Left ventricle myocardium inferior (tissue), 1 donor: ENCODE measurements at places on chromosomes 2 and 18. TPM values are rescaled to one million over a fixed set of nuclear protein-coding genes. Genes with fewer than 3 reads are reported as not detected.

GRCh38 chr2:20174410-20174809 is 50.5 kb downstream of the SDC1 start:
- no peaks in the 10 kb centered on the region for H3K36me3 ChIP-seq
- no peak overlapping the region for H3K27ac ChIP-seq

Gene CABLES1
- total RNA-seq, result 2.7 TPM

Gene TCF23
- 0.08 TPM for total RNA-seq

GRCh38 chr18:59006461-59007067 is 133.1 kb upstream of the SEC11C start:
- peak overlapping the region; percentile 84 for H3K27ac ChIP-seq
- no peak overlapping the region for H3K4me3 ChIP-seq
- peaks cover 34% of the 10 kb centered on the region for H3K4me1 ChIP-seq
- H3K36me3 ChIP-seq, result no peaks in the 10 kb centered on the region

GRCh38 chr2:191857259-191857805 is 10.4 kb upstream of the CAVIN2 start:
- no peak overlapping the region for H3K4me3 ChIP-seq
- peak overlapping the region; percentile 18 for H3K27ac ChIP-seq
- no peak for DNase-seq
- H3K36me3 ChIP-seq, result no peaks in the 10 kb centered on the region

GRCh38 chr2:219965287-219966194 is 338.1 kb downstream of the SLC4A3 start:
- no peaks in the 10 kb centered on the region for H3K27me3 ChIP-seq
- DNase-seq, result no peak
- no peaks in the 10 kb centered on the region for H3K36me3 ChIP-seq

Gene KCNS3
- 4.0 TPM for total RNA-seq

DNA sequence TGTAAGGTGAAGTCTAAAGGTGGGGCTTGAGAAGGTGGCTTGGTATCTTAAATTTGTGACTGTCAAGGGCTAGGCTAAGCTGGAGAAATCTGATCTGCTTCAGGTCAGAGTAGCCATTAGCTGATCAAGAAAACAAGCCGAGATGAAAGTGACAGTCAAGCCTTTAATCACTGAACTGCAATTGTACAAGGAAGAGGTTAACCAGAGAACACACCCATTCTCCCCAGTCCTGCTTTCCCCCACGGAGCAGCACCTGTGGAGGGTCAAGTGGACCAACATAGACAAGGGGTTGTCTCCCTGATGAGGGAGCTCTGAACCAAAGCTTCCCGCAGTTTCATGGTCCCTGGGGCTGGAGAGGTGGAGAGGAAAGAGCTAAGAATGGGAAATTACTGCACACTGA is 901.2 kb downstream of the DCC start:
- no peaks in the 10 kb centered on the region for H3K27me3 ChIP-seq
- H3K4me1 ChIP-seq, result no peaks in the 10 kb centered on the region
- no peak overlapping the region for H3K4me3 ChIP-seq

Gene G6PC2
- not detected for total RNA-seq

DNA sequence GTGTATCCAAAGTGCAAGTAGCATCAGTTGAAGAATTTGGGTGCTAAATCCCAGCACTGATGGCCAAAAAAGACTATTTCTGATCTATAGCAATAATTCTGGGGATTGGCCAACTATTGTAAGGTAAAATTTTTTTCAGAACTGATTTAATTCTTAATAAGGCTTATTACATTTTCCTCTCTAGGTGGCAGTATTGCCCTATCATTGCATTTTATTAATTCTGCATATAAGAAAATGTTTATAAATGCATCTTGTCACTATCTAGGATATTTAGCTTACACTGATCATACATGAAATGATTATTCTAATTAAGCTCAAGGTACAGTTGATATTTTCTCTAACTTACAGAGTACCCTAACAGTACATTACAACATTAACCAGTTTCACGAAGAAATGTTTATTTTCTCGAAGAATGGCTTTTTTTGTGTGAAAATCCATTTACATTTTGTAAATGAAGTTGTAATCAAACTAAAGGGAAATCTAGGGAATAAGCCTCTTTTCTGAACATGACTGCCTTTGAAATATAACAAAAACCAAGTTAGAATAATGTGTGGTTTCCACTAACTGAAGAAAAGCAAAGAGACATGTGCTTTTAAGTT is 11.0 kb downstream of the TTN start:
- no peaks in the 10 kb centered on the region for H3K27me3 ChIP-seq
- DNase-seq, result no peak
- no peak overlapping the region for H3K4me3 ChIP-seq
- no peak overlapping the region for H3K27ac ChIP-seq
- H3K36me3 ChIP-seq, result peaks cover 63% of the 10 kb centered on the region

- no peaks in the 10 kb centered on the region for H3K27me3 ChIP-seq
- H3K4me3 ChIP-seq, result peak overlapping the region; percentile 17
- peaks cover 6% of the 10 kb centered on the region for H3K36me3 ChIP-seq
- H3K4me1 ChIP-seq, result peaks cover 46% of the 10 kb centered on the region
Measured at GRCh38 chr2:46164529-46165301, 132.5 kb upstream of the EPAS1 start.

GRCh38 chr2:217444932-217445331 is 557.9 kb downstream of the TNS1 start:
- H3K4me1 ChIP-seq, result peaks cover 5% of the 10 kb centered on the region
- no peak overlapping the region for H3K4me3 ChIP-seq
- no peak overlapping the region for H3K27ac ChIP-seq
- no peaks in the 10 kb centered on the region for H3K36me3 ChIP-seq
- no peak for DNase-seq
- no peaks in the 10 kb centered on the region for H3K27me3 ChIP-seq

- no peaks in the 10 kb centered on the region for H3K27me3 ChIP-seq
- H3K4me3 ChIP-seq, result no peak overlapping the region
- no peak overlapping the region for H3K27ac ChIP-seq
- H3K4me1 ChIP-seq, result no peaks in the 10 kb centered on the region
Measured at GRCh38 chr2:188024811-188025210, 266.9 kb upstream of the GULP1 start.

Gene CXCR4
- total RNA-seq, result 3.2 TPM

- peak overlapping the region; percentile 94 for H3K4me3 ChIP-seq
- peaks cover 21% of the 10 kb centered on the region for H3K4me1 ChIP-seq
- no peaks in the 10 kb centered on the region for H3K36me3 ChIP-seq
- no peak for DNase-seq
- H3K27ac ChIP-seq, result no peak overlapping the region
Measured at GRCh38 chr2:169693360-169693759, 845 bp downstream of the CFAP210 start.

- H3K27ac ChIP-seq, result no peak overlapping the region
- peaks cover 10% of the 10 kb centered on the region for H3K4me1 ChIP-seq
- no peaks in the 10 kb centered on the region for H3K27me3 ChIP-seq
Measured at GRCh38 chr2:119575439-119575838, 31.2 kb downstream of the CFAP221 start.

Gene MC4R
- total RNA-seq, result not detected

DNA sequence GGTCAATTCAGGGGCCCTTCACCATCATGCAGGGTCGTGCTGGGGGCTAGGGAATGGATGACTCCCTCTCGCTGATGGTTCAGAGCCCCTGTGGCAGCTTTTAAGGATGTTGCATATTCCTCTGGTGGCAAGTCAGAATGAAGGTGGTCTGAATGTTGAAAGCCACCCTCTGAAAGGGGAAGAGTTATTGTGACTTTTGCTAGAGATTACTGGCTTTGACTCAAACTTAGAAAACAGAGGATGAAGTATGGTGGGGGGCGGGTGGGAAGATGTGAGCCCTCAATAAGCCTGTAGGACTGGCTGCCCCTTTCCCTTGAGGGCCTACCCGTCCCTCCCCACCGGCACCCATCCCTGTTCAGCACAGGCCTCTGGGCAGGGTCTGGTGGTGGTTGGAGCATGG is 23.2 kb downstream of the MC2R start:
- H3K36me3 ChIP-seq, result no peaks in the 10 kb centered on the region
- peaks cover 53% of the 10 kb centered on the region for H3K27me3 ChIP-seq
- DNase-seq, result no peak
- no peak overlapping the region for H3K27ac ChIP-seq

DNA sequence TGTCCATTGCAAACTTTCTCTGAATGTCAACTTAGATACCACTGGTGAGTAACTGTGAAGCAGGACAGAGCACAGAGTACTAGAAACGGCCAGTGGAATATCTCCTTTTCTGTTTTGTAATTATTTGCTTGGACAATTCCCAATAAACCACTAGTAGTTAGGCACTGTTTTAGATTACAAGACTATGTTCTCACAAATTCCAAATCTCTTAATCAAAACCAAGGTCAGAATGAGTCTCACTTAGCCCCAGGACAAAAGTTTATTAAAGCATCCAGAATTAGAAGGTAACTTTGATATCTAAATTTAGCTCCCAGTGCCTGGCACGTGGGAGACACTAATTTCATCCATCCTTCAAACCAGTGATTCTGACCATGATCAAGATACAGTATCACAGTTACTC is 89.0 kb downstream of the ZNF521 start:
- no peak overlapping the region for H3K4me3 ChIP-seq
- DNase-seq, result no peak
- H3K4me1 ChIP-seq, result peaks cover 31% of the 10 kb centered on the region
- no peaks in the 10 kb centered on the region for H3K27me3 ChIP-seq
- no peaks in the 10 kb centered on the region for H3K36me3 ChIP-seq
- H3K27ac ChIP-seq, result peak overlapping the region; percentile 38

DNA sequence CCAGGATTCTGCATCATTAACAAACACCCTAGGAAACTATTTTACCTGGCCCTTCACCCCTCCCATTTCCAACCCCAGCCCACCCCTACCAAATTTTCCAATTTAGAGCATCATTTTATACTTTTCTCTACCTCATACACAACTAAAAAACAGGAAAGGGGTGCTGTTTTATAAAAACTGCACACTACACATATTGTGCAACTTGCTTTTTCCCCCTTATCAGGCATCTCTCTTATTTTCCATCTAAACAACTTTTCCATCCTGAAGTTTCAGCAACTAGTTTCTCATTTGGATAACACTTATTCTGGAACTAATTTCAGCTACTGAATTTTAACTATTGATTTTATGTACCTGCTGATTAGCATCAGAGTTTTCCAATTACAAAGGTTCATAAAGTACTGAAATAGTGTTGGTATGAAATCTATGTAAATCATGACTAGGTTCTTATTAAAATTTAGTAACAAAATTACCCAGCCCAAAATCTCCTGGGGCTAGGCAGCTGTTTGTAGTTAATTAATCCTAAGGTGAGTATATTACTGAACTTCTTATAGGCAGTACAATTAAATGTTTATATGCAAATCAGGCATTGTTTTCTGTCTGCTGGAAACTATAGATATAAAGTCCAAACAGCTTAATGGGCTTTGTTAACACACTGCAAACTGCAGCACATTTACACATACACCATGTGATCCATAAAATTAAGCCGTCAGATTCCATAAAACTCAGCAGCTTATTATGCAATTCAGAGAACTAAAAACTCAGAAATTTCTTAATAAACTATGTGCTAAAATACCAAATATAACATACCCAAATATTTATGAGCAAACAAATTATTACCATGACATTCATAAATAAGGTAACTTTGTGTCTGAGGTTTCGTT is 7.9 kb downstream of the SF3B1 start:
- H3K4me3 ChIP-seq, result no peak overlapping the region
- peaks cover 94% of the 10 kb centered on the region for H3K4me1 ChIP-seq
- no peaks in the 10 kb centered on the region for H3K27me3 ChIP-seq
- no peak overlapping the region for H3K27ac ChIP-seq
- DNase-seq, result no peak
- H3K36me3 ChIP-seq, result peaks cover 21% of the 10 kb centered on the region

DNA sequence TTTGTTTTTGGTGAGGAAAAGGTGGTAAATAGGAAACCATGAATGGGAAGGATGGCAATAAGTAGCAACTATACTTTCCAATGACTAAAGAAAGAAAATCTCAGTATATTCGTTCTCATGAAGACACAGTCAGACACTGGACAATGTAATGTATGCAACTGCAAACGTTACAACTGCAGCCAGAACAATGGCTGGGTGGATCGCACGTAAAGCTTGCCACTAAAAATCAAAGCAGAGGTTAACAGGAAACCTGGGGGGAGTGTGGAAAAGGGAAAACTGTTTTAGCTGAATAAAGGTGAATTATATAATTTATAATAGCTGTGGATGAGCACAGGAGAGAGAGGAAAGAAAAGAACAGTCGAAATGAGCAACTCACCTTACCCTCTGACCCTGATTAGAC is 33.3 kb downstream of the NEMP2 start:
- peak overlapping the region; percentile 28 for H3K27ac ChIP-seq
- H3K4me3 ChIP-seq, result no peak overlapping the region
- peaks cover 19% of the 10 kb centered on the region for H3K4me1 ChIP-seq

GRCh38 chr2:158967731-158968395 is 577 bp upstream of the TANC1 start:
- H3K27me3 ChIP-seq, result no peaks in the 10 kb centered on the region
- peak; percentile 52 for DNase-seq
- H3K4me1 ChIP-seq, result peaks cover 77% of the 10 kb centered on the region
- H3K36me3 ChIP-seq, result no peaks in the 10 kb centered on the region
- peak overlapping the region; percentile 97 for H3K27ac ChIP-seq

Gene FANCL
- 12.0 TPM for total RNA-seq

- peak overlapping the region; percentile 91 for H3K27ac ChIP-seq
- no peak for DNase-seq
- H3K36me3 ChIP-seq, result no peaks in the 10 kb centered on the region
- no peaks in the 10 kb centered on the region for H3K27me3 ChIP-seq
Measured at GRCh38 chr2:214807653-214808052, 1.8 kb downstream of the BARD1 start.

Gene GALNT5
- 0.19 TPM for total RNA-seq

- H3K4me3 ChIP-seq, result no peak overlapping the region
- no peaks in the 10 kb centered on the region for H3K36me3 ChIP-seq
- H3K27ac ChIP-seq, result no peak overlapping the region
Measured at GRCh38 chr2:21055879-21056790, 12.3 kb upstream of the APOB start.

Gene RSAD2
- total RNA-seq, result 2.4 TPM

GRCh38 chr18:54440292-54440691 is 82.6 kb downstream of the C18orf54 start:
- H3K27ac ChIP-seq, result no peak overlapping the region
- no peak overlapping the region for H3K4me3 ChIP-seq
- peaks cover 33% of the 10 kb centered on the region for H3K27me3 ChIP-seq
- DNase-seq, result no peak
- no peaks in the 10 kb centered on the region for H3K4me1 ChIP-seq

DNA sequence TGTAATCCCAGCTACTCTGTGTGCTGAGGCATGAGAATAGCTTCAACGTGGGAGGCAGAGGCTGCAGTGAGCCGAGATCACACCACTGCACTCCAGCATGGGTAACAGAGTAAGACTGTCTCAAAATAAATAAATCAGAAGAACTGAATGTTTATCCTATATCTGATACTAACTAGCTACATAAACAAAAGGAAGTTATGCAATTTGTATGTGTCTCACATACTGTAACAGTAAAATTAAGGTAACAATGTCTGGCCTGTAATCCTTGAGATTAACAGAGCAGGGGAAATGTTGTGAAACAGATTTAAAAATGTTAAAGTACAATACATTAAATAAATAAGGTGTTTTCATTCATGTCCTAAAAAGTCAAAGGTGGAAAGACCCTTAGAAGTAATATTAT is 150.8 kb downstream of the MEMO1 start:
- H3K27ac ChIP-seq, result no peak overlapping the region
- H3K36me3 ChIP-seq, result no peaks in the 10 kb centered on the region
- no peak overlapping the region for H3K4me3 ChIP-seq
- no peaks in the 10 kb centered on the region for H3K27me3 ChIP-seq
- no peaks in the 10 kb centered on the region for H3K4me1 ChIP-seq

Gene BOLL
- total RNA-seq, result not detected
